Stimulated activated CD4-positive, alpha-beta T cell treated with anti-CD3 and anti-CD28 coated beads, Interleukin-1b, Interleukin-23, amount 100 ng/mL, for 1 hour (primary cell): ENCODE measurements at places on chromosomes 5 and 9.

GRCh38 chr5:125578551-125578950 is 832.1 kb upstream of the ZNF608 start:
- no peak for DNase-seq

GRCh38 chr9:7762600-7762999 is 37.0 kb downstream of the DMAC1 start:
- DNase-seq = no peak

DNA sequence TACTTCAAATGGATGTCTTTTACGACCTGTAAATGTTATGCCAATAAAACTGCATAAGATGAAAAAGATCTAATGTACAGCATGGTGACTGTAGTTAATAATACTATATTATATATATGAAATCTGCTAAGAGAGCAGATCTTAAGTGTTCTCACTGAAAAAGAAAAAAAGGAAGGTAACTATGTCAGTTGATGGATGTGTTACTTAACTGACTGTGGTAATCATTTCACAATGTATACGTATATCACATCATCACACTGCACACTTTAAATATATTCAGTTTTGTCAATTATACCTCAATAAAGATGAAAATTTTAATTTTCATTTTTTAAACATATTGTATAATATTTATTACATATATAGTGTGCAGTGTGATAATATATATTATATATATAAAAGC is 31.9 kb downstream of the THBS4 start:
- DNase-seq = no peak

DNA sequence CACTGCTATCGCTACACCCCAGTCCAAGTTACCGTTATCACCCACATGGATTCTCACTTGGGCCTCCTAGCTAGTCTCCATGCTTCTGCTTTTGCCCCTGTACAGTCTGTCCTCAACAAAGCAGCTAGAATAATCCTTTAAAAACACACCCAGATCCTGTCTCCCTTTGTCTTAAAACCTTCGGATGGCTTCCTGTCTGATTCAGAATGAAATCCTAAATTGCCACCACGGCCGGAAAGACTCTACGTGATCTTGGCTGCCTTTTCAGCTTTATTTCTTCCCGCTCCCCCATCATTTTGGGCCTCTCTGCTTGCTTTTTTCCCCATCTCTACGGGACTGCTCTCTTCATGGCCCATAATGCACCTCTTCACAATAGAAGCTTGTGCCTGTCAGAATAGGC is 33.4 kb downstream of the GDNF start:
- no peak for DNase-seq

DNA sequence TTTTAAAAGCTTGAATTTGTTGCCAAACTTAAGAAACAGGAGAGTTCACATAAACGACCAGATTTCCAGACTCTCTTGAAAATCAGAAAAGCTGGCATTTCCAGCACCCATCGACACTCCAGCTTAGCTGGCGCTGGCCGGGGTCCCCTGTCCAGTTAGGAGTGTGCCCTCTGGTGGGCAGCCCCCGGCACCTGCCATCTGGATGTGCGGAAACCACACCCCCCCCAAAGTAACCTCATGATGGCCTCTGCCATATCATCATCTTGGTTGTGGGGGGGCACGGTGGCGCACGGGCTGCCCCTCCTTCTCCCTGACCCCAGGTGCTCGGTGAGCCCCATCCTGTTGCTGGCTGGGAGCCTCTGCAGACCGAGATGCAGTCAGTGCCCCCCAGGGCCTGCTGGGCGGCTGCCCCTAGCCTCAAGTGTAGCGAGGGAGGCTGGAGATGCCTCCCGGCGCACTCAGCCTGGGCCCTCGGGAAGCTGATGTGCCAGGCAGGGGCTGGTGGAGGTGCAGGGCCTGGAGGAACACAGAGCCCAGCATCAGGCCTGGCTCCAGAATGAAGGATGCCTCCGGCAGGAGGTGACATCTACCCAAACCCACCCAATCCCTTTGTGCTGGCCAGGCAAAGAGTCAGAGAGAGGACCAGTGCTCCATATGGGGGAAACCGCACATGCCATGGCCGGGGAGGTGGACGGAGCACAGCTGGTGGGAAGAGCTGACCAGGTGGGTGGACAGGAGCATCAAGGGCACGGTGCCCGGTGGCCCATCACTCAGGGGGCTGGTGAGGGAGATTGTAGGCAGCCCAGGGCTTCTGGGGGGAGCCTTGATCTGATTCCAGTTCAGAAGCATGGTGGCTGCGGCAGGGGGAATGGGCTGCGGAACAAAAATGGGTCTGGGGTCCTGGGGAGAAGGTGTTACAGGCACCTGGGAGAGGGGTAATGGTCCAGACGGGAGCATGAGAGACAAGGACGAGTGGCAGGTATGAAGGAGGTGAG is 70.6 kb downstream of the ADAMTS2 start:
- no peak for DNase-seq
